ENCODE measurements at places on chromosomes 11 and 22.

DNA sequence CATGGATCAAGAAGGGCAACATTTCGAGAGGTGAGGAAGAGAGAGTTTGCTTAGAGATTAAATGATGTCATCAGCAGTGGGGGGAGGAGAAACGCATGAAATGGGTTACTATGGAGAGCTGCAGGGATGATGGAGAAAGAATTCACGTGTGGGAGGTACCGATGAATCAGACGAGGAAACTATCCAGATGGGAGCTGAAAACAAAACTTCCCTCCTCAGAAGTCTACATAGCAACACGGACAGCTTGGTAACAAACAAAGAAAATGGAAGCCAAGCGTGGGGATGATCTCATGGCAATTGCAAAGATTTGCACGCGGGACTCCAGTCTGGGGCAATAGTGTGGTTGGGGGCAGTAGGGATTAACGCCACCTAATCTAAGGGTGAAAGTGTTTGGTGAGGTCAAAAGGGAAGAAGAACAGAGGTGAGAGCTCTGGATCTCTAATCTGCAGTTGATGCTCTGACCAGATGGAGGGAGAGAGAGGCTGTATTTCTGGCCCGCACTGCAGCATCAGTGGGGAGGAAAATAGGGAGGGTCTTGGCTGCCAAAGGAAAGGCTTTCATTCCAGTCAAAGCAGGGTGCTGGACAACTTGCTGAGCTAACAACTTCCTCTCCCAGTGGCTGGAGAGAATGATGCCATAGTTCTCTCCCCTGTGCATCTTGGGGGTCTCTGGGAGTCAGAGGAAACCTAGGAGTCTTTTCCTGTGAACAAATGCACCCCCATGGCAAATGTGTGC is 43.4 kb upstream of the CSNK2A3 start:
- no peak for DNase-seq

GRCh38 chr22:31134688-31135087 is 5.6 kb downstream of the PLA2G3 start:
- no peak for DNase-seq

DNA sequence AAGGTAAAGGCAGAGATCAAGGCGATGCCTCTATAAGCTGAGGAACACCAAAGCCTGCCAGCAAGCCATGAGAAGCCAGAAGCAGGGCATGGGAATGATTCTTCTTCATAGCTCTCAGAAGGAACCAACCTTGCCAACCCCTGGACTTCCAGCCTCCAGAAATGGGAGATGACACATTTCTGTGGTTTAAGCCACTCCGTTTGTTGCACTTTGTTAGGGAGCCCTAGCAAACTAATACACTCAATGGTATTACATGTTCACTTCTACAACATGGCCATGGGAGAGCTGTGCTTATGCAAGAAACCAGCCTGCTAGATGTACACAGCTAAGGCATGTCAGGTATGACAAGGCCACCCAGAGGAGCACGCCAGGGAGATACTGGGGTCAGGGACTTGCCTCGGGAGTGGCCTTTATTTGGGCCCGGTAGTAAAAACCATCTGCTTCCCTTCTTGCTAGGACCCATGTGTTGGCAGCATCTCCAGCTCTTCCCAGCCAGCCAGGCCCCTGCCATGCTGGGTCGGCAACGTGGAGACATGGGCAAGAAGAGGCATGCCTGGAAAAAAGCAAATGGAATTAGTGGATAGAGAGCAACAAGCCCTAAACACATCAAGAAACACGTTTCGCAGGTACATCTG is 3.6 kb downstream of the C11orf16 start:
- DNase-seq, result no peak

- DNase-seq, result no peak
Observed at GRCh38 chr11:69910519-69911309, 91.5 kb upstream of the FGF3 start.

GRCh38 chr11:34488855-34489557 is 24.6 kb downstream of the ELF5 start:
- DNase-seq, result no peak

- DNase-seq, result no peak
Observed at GRCh38 chr22:19172213-19173046, 6.1 kb downstream of the SLC25A1 start.

- DNase-seq, result no peak
Observed at GRCh38 chr11:129723761-129724162, 91.9 kb upstream of the TMEM45B start.

- no peak for DNase-seq
Observed at GRCh38 chr11:101974255-101974654, 57.9 kb upstream of the ANGPTL5 start.

DNA sequence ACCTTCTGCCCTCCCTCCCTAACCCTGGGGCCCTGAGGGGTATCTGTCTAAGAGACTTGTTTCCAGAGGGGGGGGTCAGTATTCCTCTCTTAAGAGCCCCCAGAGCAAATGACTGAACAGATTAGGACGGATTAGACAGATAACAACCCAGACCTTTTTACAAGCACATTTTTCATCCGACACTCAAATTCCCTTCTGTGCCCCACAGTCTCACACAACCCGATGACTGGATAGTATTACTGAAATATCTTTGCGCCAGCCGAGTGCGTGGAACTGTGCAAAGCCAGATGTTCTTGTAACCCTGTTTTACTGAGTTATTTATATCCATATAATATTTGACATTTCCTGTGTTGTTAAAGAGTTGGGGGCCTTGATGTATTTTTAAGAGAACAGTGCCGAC is 30.9 kb upstream of the FLI1 start:
- no peak for DNase-seq

DNA sequence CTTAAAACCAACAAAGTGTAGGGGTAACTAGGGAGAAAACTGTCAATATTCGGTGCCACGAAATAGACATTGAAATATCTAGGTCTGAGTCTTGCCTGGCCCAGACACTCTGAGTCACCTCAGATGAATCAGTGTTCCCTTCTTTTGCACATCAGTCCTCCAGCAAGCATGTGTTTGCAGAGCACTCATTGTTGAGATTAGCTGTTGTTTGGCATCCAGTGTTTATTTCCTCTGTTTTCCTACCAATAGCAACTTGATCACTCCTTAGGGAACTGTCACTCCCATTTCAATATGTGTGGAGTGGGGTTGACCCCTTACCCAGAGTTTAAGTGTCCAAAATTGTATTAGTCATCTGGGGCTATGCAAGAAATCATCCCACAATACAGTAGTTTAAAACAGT is 4.7 kb upstream of the ASCC2 start:
- no peak for DNase-seq

- no peak for DNase-seq
Observed at GRCh38 chr11:15764326-15764725, 592.0 kb downstream of the SOX6 start.

GRCh38 chr22:40890881-40891280 is 29.0 kb upstream of the DNAJB7 start:
- no peak for DNase-seq

DNA sequence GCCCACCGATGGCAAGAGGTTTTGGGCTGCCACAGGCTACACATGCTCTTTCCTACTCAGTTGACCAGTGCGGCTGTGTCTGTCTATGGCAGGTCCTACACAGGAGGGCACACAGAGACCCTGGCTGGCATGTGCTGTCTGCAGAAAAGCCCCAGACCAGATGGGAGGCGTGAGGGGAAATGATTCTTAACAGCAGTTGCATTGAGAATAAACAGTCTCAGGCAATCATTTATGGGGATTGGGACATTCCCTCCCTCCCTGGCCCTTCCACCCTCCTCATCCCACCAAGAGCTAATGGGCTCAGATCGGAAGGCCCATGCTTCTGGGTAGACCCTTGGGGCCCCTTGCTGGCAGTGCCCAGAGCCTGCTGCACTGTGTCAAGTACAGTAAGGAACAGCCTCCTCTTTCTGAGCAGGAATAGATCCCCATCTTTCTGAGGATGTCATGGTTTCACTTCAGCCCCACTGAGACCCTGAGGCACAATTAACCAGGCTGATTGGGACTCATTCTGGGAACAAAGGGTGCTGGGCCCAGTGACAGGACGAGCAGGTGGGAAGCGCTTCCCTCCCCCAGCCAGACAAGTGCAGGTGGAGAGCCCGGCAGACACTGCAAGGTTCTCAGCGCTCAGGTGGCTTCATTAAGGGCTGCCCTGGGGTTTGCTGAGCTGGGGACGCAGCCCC is 28.3 kb downstream of the TSPAN18 start:
- DNase-seq, result no peak

DNA sequence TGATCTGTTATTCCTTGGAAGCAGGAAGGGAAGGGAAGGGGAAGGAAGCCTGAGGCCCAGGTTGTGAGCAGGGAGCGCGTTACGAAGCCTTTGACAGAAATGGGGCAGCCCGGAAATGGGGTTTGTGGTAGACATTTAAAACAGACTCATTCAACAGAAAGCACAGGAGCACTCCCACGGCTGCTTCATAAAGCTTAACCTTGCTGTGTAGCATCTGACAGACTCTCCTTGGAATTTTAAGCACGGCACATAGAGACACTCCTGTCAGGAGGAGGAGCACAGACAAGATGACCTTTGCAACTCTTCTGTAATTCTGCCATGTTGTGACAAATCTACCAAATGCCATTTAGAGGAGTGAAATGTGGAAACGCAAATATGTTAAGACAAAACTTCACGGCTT is 131.6 kb downstream of the FBXO7 start:
- DNase-seq, result no peak

DNA sequence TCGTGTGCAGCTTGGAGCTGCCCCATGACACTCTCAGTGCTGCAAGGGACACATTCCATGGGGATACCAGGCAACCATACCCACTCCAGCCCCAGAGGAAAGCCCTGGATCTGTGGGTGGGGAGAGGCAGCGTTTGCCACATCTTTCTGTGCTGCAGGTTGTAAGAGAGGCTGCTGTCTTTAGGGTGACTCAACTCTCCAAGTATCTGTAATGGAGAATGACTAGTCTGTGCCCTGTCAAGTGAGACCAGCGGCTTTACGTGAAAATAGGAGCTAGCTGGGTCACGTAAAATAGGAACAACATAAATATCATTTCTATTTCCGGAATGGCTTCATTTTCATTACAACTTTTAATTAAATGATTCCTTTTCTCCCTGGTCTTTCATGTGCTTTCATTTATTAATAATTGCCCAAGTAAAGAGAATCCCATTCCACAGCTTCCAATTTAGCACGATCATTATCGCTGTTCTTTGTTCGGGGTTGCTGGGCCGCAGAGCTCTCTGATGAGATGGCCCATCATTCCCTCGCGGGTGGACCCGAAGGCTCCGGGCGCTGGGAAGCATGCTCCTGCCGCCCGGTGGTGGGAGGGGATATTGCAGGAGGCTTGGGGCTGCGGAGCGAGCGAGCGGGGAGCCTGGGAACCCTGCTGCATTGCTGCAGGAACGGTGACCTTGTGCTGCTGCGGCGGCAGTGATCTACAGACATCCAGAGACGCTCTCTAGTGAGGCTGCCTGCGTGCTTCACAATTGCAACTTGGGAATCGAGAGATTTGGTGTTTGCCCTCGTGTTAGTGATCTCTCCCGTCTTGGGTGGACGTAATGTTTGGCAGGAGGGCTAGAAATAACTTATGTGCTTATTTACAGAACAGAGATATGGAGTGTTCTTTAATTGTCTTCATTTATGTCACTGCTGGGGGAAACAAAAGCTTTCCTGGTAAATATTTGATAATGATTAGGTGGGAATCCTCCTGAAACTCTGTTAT is 10.6 kb downstream of the SLC6A5 start:
- no peak for DNase-seq

DNA sequence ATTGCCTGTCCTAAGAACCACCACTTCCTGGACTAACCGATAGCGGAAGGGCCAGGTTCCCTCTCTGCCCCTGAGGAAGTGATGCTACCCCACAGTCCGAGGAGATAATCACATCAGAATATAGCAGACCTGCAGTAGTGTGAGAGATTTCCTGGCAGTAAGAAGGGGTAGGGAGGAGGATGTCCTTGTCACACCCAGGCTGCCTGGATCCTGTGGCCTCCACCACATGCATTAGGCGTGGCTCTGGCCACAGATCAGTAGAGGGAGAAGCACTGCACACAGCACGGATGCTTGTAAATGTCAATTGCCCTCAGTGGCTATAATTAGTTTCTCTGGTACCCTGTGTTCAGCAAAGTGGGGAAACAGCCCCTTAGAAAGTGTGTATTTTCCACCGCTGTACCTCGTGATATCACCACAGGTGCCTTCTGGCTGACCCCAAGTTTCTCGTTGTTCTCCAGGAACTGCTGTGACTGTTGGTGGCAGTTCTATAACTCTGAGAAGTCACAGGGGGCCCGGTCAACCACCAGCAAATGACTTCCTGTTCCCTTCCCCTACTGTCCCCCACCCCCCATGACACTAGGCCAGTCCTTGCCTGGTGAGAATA is 61.8 kb downstream of the UBASH3B start:
- DNase-seq, result no peak

DNA sequence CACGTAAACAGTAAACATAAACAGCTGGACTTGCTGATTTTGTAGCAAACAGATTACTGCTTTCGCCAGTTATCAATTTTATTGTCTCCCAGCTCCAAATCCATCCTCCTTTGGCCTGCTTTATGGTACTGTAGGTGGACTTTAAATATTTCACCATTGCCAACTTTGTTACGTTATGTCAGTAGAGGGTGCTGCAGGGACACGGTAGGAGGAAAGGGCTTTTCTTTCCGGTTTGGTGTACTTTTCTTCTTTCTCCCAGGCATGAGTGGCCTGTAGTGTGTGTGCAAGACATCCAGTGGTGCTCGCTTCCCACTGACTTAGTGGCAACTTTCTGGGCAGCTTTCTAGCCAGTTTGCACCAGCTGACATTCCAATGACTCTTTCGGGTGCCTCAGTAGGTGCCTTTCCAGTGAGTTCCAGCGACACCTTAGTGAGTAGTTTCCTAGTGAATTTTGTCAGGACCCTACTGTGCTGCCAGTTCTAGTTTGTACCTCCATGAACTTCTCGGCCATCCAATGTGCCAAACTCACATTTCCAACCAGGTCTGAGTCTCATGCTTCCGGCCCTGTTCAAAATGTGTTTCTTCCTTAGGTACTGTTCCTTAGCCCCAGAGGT is 267.6 kb upstream of the TENM4 start:
- no peak for DNase-seq

- DNase-seq, result no peak
Observed at GRCh38 chr22:31474743-31475142, 14.9 kb downstream of the EIF4ENIF1 start.

DNA sequence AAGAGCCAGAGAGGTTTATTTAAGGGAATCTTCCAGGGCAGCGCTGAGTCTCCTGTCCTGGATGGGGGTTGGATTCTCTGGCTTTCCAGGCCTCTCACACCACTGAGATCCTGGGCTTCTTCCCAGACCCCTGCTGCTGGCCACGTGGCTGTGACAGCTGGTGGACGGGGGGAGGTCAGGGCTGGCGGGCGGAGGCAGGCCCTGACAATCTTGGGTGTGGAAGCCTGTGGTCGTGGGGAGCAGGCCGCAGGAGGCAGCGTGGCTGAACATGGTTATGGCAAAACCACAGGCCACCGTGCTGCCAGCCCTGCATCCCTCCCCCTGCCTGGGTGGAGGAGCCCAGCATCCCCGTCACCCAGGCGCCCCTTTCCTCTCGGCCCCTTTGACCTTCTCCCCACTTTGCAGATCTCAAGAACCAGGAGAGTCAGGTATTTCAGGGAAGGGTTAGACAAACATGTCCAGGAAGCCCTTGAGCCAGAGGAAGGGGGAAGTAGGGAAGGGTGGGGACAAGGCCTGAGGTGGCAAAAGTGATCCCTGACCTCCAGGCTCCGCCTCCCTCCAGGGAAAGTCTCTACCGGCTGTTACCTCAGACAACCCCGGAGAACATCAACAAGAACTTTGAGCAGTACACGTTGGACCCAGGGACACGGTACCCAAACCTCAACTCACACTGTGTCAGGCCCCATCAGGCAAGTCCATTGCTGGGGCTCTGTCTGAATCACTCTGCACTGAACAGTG is 111.8 kb downstream of the MICAL2 start:
- DNase-seq, result no peak

- peak; percentile 8 for DNase-seq
Observed at GRCh38 chr22:42202669-42203068, 67.8 kb downstream of the TCF20 start.

GRCh38 chr11:102036757-102037156 is 10.5 kb upstream of the CFAP300 start:
- DNase-seq, result no peak

All from stimulated activated CD4-positive, alpha-beta T cell treated with anti-CD3 and anti-CD28 coated beads, Interleukin-1b, Interleukin-23, amount 100 ng/mL, for 1 hour (primary cell).